Stimulated activated CD8-positive, alpha-beta memory T cell treated with anti-CD3 and anti-CD28 coated beads, Interleukin-7, amount 100 ng/mL, for 1 hour (primary cell): ENCODE measurements at places on chromosomes 11 and 22.

DNA sequence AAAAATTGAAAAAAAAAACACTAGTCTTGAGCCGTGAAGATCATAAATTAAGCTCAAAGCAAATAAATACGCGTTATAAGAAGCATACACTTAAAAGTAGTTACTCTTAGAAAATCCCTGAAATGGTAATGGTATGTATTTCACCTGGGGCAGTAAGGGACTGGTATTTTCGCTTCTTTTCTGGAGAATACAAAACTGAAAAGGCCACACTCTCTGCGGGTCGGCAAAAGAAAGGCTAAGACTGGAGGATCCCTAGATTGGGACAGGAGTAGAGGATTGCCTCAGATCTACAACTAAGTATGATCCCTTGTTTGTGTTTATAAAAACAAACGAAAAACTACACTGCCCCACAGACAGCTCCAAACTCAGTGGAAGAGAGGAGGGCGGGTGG lies 617 bp downstream of the TSG101 start:
- DNase-seq: no peak

GRCh38 chr22:40628354-40629042 lies 8.0 kb downstream of the MRTFA start:
- DNase-seq: no peak

DNA sequence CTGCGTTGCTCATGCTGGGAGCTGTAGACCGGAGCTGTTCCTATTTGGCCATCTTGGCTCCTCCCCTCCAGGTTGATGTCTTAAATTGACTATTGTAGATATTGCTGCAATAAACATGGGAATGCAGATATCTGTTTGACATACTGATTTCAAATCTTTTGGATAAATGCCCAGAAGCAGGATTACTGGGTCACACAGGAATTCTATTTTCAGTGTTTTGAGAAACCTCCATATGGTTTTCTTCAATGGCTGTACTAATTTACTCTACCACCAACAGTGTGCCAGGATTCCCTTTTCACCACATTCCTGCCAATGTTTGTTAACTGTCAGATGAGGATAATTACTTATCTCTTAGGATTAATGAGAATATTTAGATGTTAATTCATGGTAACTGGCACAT lies 467.0 kb downstream of the LUZP2 start:
- no peak for DNase-seq

DNA sequence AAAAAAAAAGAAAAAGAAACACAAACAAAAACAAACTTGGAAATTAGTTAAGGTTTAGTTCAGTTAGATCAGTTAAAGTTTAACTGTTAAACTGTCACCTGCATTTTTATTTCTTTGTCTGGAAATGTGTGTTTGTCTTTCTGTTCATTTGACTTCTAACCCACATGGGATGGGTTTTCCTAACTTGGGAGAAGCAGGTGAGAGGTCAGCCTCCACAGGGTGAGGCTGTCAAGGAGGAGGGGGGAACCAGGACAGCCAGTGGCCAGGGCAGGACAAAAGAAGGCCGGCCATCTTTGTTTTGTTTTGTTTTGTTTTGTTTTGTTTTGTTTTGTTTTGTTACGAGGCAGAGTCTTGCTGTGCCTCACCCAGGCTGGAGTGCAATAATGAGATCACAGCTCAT lies 13.4 kb upstream of the GCAT start:
- DNase-seq: no peak

DNA sequence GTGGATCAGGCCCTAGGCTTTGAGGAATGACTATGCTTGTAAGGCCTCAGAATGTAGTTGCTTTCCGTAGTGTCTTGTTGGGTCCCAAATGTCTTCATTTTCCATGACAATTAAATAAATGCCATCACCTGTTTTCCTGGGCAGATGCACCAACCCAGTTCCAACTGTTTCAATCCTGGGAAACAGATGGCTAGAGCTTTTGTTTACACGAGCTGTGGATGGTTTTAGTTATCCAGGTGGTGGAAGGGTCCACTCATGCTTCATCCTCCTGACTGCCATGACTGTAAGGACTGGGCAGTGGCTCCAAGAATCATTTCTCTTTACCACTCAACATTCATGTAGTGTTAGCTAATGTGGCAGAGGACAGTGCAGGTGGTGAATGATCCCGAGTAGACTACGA lies 8.6 kb downstream of the RCN1 start:
- DNase-seq: no peak

DNA sequence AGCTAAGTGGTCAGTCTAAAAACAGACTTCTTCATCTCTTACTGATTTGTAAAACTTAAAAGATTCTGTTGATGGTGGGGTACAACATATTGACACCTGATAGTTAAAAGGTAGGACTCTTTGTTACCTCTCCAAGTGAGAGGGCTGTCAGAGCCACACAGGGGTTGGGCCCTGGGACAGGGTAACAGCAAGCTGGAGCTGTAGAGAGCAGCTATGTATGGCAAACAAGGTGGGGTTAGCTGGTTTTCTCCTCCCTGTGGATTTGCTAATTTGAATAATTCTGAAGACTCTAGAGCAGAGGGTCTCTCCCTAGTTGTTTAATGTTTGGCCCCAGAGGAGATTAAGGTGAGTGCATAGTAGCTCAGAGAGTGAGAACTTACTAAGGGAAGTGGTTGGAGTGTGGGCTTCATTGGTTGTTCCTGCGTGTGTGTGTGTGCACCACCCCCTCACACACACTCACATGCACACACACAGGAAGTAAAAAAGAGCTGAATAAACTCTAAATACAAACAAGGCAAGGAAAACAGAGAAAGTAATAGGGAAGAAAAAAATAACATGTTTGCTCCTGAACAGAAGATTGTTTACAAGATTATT lies 9.2 kb upstream of the GAS2 start:
- no peak for DNase-seq
